Pulmonary artery endothelial cell (primary cell): ENCODE measurements at places on chromosomes 6 and 20. TPM values are rescaled to one million over a fixed set of nuclear protein-coding genes. Genes with fewer than 3 reads are reported as not detected.

DNA sequence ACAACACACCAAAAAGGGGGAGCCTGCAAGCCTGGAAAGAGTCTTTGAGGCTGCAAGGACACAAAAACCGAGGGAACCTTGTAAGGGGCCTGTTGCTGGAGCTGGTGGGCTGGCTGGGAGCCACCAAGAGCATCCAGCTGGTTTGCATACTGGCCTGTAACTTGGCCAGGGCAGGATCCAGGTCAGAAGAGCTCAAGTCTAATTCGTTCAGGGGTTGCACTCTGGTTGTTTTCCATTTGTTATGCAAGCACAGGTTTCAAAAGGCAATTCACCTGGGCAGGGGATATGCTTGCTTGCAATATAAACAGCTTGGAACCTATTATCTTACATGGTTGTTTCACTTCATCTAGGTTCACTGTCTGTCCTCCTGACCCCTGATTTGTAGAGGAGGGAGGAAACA is 98.3 kb upstream of the GCM1 start:
- no peak for DNase-seq

DNA sequence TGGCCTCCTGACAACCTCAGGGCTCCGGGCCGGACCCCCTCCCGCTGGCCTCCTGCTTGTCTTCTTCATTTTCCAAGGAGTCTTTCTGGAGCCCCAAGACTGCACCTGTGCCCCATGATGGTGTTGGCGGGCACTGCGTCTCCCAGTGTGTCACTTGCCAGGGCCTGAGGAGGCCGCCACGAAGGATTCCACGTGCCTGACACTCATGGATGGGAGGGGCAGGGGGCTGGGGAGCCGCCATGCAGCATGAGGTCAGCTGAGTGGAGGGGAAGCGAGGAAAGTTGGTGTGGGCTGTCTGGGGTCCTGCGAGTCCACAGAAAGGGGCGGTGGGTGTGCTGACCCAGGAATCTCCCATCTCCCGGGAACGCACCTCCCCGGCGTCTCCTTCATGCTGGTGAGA is 165.7 kb downstream of the SMOC2 start:
- DNase-seq = no peak

GRCh38 chr20:11585752-11586352 is 331.8 kb upstream of the BTBD3 start:
- no peak for DNase-seq

DNA sequence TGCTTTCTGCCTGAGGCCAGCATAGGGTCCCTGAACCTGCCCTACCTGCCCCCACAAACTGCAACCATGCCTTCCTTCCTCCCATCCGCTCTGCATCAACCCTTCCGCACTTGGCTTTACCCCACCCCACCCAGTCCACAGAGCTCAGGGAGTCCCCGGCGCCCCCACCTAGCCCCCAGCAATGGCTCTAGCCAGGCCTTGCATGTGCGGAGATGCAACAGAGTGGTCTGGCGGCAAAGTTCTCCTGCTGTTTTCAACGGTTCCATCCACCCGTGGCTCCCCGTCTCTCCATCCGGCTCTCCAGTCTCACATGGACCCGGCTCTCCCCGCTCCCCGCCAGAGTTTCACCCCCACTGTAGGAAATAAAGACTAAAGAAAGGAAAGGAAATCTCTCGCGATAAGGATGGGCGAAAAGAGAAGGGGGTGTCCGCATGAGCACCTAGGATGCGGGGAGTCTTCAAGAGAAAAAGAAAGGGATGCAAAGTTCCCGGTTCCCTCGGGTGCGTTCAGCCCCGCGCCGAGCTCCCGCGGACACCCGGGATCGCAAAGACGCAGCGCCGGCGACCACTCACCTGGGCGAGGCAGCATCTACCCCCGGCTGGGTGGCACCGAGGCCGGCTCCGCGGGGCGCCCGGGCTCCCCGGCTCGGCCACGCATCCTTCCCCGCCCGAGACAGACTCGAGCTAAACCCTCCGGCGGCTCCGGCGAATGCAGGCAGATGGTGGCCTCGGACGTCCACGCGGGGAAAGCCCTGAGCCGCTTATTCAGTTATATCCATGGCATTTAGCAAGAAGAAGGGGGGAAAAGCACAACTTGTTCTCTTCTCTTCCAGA is 579 bp downstream of the LRFN2 start:
- DNase-seq = no peak

DNA sequence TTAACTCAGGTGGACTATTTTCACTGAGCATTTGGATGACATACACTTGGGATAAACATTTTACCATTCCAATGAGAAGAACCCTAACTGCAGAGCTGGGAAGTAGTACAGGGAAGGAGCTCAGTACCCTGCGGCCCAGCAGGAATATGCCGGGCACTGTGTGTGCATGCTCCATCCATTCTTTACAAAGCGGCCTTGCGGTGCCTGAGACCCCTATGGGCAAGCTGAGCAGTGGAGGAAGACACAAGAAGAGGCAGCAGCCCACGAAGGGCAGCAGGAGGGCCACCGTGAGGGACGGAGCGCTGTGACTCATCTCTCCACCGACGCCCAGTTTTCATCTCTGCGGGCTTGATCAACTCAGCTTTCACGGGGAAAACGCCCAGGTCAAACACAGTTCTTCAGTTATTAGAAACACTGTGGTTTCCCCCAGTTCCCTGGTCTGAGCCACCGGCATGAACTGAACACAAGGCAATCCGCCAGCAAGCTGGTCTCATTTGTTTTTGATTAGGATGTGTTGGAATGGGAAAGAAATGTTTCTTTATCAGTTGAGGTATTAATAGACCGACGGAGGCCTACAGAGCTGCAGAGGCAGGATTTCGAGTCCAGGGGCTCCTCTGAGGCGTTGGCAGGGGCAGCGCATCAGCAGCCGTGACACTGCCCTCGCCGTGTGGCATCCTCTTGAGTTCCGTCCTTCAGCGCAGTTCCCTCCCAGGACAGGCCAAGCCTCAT is 44.9 kb downstream of the IRF4 start:
- DNase-seq = no peak

GRCh38 chr6:156866220-156867015 is 89.2 kb downstream of the ARID1B start:
- DNase-seq = no peak

DNA sequence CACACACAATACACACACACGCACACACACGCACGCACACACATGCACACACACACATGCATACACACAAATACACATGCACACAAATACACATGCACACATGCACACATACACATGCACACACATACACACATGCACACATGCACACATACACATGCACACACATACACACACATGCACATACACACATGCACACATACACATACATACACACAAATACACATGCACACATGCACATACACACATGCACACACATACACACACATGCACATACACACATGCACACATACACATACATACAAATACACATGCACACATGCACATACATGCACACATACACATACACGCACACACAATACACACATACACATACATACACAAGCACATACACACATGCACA is 175.4 kb upstream of the RREB1 start:
- no peak for DNase-seq

- DNase-seq = no peak
Measured at GRCh38 chr20:41245086-41245707, 72.3 kb downstream of the ZHX3 start.

GRCh38 chr20:57613481-57613921 is 6.7 kb downstream of the ZBP1 start:
- no peak for DNase-seq

GRCh38 chr6:158353883-158354877 is 41.9 kb downstream of the TULP4 start:
- DNase-seq = peak; percentile 41

- DNase-seq = no peak
Measured at GRCh38 chr20:63273059-63273579, 506 bp downstream of the ARFGAP1 start.

- no peak for DNase-seq
Measured at GRCh38 chr6:129016844-129017243, 133.9 kb downstream of the LAMA2 start.

BCAS1 gene
- not detected in 2 replicates for total RNA-seq

GJA10 gene
- not detected in 2 replicates for total RNA-seq

PPP1R14C gene
- total RNA-seq = 0.04 TPM in 1 of 2 replicates, not detected in the other

ZC2HC1B gene
- total RNA-seq = not detected in 2 replicates

TRIM40 gene
- not detected in 2 replicates for total RNA-seq

MLIP gene
- 10.8 and 21.7 TPM in 2 replicates for total RNA-seq

SIRPB2 gene
- total RNA-seq = 1.2 and 1.6 TPM in 2 replicates

KIF25 gene
- total RNA-seq = not detected in 2 replicates
